ENCODE measurements at places on chromosomes 6 and 20.

- DNase-seq: no peak
These were observed 73.4 kb downstream of the MYB start for GRCh38 chr6:135254471-135254870.

DNA sequence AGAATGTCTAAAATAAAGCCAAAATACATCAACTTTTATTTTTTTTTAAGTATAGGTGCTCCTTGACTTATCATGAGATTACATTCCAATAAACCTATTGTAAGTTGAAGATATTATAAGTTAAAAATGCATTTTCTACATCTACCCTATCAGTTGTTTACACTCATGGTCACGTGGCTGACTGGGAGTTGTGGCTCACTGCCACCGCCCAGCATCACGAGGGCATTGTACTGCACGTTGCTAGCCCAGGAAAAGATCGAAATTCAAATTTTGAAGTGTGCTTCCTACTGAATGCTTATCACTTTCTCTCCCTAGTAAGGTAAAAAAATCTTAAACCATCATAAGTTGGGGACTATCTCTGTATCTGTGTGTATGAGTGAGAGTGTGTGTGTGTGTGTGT lies 126.6 kb upstream of the RIN2 start:
- DNase-seq: no peak

GRCh38 chr20:42754706-42755105 lies 435.0 kb downstream of the PTPRT start:
- no peak for DNase-seq

GRCh38 chr6:28825732-28826293 lies 98.0 kb downstream of the TRIM27 start:
- DNase-seq: no peak

- no peak for DNase-seq
These were observed 671.7 kb upstream of the NRSN1 start for GRCh38 chr6:23454080-23454976.

GRCh38 chr6:150887978-150888563 lies 22.6 kb downstream of the MTHFD1L start:
- DNase-seq: no peak

DNA sequence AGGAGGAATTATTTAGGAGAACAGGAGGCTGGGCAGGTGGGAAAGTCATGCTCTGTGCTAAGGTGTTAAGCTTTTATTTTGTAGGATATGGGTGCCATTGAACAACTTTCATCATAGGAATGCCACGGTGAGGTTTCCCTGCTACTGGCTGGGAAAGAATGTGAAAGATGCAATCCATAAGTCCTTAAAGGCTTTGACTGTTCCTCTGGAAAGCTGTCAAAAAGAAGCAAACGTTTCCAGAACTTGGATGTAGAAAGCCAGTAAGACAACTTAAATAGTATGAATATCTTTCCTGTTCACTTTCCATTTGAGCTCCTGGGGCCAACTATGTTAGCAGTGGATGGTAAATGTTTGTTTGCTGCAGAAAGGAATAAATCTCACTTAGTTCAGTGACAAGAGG lies 574.4 kb downstream of the RNF144B start:
- DNase-seq: no peak

DNA sequence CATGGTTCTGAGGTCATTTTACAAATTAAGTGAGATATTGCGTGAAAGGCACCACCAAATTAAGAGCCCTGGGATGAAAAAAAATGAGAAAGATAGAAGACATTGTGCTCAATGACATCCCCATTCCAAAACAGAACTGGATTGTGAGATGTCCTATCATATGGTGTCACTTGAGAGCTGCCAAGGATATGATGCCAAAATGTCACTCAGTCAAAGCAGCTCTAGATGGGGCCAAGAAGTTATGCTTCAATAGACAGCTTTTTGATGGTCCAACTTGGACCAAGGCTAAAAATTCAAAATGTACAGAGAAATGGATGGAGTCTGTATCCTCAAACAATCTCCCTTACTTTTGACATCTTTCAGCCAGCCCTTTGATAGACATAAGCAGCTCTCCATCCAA lies 180.8 kb downstream of the UST start:
- DNase-seq: no peak

DNA sequence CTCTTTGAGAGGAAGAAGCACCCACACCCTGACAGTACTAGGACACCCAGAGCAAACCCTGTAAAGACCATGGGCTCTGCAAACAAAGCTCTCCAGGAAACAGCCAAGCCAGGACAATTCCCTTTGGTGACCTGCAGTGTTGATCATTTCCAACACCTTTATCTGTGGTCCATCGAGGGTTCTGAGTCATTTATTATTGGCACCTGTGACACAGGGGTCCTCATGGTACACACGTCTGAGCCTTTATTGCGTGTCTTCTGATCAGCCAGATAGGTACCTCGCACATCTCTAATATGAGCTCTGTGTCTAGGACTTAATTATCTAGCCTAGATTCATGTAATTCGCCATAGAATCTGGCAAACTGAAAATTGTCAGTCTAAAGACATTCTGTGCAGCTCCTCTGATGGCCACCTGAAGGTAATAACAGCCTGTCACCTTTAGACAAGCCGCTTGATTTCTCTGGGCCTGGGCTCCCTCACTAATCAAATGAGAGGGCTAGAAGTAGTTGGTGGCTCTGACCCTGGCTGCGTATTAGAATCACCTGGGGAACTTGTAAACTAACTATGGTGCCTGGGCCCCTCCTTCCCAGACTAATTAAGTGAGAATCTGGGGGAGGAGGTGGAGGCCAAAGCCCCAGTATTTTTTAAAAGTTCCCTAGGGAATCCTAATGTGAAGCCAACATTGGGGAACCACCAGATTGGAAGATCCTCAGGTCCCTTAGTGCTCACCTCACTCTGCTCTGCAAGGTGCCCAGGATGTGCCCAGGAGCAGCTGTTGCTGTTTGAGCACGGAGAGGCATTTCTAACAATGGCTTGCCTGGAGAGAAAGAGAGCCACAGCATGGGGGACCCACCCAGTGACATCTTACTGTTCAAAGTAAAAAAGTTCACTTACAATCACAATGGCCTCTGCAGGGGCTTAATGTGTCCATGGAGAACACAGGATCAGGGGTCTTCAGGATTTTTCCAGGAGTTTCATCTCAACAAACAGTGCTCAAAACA lies 122.0 kb upstream of the ARID1B start:
- DNase-seq: no peak

- no peak for DNase-seq
These were observed 62.6 kb downstream of the IGF2R start for GRCh38 chr6:160031442-160031841.

DNA sequence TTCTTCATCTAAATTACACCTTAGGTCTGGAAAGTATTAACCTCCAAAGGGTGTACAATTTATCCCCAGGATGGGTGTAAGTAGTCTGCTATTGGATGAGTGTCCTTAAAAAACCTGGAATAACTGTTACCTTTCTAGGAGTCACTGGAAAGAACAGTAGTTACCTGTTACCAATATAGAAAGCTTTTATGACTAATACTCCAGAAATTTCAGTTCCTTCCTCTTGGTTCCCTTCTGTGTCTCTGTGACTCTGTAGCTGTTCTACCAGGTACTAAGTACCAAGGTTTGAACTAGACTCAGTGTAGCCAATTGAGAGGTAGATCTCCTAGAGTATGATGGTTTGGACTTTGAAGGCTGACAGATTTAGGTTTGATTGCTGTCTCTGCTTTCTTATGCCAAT lies 47.0 kb upstream of the TBX18 start:
- DNase-seq: no peak

GRCh38 chr6:29651413-29652197 lies 5.3 kb upstream of the MOG start:
- peak; percentile 63 for DNase-seq

DNA sequence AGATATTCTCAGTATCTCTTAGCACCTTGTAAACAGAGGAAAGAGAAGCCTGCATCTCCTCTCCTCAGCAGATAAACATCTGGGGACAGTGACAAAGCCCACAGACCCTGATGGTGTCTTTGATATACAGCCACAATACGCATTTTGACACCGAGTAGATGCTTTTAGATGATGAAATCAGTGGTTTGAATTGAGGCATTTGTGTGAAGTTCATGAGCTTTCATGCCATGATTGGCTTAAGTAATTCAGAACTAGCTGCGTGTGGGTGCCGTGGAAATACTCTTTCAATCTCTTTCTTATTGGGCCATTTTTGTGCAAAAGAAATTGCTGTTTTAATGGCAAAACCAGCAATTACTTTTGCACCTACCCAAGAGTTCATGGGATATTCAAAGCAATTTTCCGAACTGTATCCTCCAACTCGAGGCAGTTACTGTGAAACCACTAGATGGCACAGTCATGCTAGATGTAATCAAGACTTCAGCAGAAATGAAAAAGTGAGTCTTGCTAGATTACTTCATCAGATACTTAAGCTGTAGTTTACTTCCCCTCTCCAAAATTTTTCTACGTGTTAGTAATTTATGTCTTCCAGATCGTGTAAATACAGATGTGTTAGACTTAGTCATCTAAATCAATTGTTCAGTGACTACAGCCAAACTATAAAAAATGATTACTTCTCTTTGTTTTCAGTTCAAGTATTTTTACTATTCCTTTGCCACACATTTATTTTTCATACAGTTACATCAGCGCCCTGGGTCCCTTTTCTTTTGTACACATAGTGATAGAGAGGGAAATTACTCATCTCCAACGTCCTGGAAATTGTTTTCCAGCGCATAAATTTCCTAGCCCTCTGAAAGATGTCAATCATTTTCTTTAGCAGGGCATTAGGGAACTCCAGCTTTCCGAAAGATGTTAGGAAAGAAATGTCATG lies 49.4 kb downstream of the IYD start:
- peak; percentile 82 for DNase-seq

DNA sequence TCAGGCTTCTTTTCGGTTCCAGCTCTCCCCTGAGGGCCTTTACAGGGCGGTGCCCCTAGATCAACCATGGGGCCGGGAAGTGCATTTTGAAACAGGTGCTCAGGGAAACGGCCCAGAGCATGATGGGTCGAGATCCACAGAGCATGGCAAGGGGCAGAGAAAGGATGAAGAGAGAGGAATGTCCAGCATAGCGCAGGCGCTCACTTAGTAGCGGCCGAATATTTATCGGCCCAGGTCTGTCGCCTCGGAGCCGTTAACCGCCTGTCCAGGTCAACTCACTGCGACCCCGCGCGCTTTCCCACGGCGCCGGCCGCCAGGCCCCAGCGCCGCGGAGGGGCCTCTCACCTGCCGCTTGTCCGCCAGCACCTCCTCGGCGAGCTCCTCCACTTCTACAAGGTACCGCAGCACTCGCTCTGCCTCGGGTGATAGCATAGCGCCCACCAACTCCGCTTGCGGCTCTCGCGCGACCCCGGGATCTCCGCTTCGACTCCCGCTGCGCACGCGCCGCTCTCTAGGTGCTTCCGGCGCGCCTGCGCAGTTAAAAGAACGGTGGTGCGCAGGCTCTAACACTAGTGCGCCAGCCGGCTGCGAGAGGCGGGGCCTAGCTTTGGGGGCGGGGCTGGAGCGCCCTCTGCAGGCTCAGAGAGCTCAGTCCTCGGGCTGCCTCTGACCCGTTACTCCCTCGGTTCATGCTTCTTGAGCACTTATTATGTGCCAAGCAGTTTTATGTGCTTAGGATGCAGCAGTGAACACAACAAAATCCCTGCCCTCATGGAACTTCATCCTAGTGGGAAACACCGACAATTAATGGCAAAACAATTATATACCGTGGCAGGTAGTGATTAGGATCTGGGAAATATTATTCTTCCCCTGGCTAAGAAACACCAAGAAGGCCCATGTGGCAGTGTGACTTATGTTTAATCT lies at the start of gene PDRG1:
Gene PDRG1, minus strand, starts transcription at position 517 of the 924 bp plus-strand sequence. Its CDS starts 85 bp downstream, at position 432.
- DNase-seq: peak; percentile 99

- DNase-seq: no peak
These were observed 78.4 kb downstream of the ERMARD start for GRCh38 chr6:169829786-169830185.

All from GM03348 (cell line).